Activated CD4-positive, alpha-beta T cell treated with anti-CD3 and anti-CD28 coated beads, Interleukin-2, amount 50 U/mL, for 16 hours (primary cell): ENCODE measurements at places on chromosomes 1 and 21.
A peak's percentile ranks its signal among the peaks of the same experiment; 100 is the strongest.

- no peak for DNase-seq
Observed at GRCh38 chr1:179818743-179819173, 58.8 kb downstream of the TOR1AIP2 start.

- DNase-seq, result no peak
Observed at GRCh38 chr1:88433556-88433955, 250.5 kb upstream of the PKN2 start.

DNA sequence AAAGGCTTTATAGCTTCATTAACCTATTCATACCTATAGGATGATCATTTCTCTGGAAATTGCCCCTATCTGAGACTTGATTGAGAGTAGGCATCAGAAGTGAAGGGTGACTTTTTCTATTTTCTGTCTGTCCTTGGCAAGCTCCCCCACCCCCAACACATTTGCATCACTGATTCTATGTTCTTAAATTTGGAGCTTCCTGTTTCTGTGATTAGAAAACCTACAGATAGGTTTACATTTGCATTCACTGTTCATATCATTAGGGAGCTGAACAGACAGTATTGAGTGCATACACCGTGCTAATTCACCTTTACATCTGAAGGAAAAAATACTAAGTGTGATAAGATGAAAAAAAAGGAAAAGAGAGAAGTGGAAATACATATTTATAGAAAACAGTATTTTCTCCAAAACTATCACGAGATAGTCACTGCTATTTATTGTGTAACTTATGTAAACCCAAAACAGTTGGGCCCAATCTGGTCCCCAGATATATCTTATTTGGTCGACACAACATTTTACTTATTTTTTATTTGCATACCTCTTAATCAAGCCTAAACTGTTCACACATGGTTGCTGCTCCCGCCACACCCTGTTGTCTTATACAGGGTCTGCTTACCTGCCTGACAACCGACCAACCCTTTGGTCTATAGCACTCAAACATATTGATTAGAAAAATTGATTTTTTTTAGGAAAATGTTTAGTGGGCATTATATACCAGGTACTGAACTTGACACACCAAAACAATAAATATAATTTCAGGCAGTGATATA, 218.8 kb downstream of the NTNG1 start:
- DNase-seq, result no peak

DNA sequence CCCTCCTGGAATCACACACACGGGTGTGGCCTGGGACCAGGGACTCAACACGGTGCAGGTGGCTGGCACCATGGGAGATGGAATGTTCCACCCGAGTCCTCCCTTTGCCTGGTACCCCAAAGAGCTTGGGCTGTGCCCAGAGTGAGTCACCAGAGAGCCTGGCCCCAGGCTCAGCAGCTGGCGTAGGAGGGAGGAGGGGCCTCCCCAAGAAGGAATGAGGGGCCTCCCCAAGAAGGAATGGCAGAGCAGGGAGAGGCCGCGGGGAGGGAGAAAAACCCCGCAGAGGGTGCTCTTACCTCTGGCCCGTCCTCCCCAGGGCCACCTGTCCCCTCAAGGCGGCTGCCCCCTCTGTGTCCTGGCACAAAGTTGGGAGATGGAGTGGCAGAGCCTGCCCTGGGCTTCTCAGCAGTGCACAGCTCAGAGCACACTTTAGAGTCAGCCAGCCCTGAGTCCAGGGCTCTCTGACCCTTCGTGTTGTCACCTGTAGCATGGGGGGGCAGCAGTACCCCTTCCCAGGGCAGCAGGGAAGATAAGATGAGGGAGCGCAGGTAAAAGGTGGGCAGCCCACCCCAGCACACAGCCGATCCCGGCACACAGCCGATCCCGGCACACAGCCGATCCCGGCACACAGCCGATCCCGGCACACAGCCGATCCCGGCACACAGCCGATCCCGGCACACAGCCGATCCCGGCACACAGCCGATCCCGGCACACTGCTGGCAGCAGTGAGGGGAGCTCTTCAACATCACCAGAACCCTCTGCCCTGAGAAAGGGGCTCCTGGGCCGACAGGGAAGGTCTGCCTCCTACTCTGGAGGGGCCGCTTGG, 20.2 kb upstream of the KCNAB2 start:
- no peak for DNase-seq

GRCh38 chr1:236457775-236458174, 63.7 kb downstream of the EDARADD start:
- DNase-seq, result peak; percentile 48

DNA sequence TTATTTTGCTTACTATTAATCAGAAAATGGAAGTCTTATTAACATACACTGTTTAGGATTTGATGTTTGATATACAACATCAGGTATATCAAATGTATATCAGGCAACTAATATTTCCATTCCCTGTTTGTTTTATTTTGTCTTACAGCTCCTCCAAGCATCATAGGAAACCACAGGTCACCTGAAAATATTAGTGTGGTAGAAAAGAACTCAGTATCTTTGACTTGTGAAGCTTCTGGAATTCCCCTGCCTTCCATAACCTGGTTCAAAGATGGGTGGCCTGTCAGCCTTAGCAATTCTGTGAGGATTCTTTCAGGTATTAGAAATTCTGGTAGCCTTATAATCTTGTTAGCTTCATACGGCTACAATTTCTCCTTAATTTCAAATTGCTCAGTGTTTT, 318.0 kb downstream of the TPR start:
- DNase-seq, result no peak

- DNase-seq, result no peak
Observed at GRCh38 chr1:155650231-155650757, 38.3 kb downstream of the YY1AP1 start.

DNA sequence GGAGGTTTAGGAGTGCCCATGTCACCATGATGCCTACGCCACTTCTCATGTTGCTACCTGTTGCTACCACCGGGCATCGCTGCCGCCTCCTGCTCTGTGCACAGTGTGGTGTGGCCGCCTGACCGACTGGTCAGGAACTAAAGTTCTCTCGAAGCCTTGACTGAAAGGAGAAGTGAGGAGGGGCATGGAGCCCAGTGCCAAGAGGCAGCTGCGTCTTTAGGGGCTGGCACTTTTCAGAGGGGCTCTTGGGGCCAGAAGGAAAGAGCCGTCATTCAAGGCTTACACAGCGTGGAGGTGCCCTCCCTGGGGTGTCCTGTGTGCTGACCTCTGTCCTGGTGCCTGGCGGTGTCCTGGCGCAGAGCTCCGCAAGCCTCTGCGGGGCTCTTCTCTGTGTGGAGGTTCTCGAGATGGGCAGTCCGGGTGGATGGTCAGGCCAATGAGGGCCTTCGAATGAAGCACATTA, 57.2 kb downstream of the ADARB1 start:
- DNase-seq, result no peak

DNA sequence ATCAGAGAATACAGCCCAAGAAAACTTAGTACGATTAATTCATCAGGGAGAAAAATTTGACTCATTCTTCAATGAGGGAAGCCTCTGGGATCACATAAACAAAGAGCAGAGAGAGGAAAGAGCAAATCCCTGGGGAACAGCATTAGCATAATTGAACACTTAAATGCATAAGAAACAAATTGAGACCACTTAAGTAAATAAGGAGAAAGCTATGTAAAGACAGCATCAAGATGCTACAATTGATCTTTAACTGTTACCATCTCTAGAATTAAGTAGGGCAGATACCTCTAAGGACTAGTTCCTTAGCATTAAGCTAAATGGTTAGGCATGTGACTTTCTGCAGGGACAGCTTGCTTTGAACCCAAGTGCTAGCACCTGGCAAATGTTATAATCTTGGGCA, 265.1 kb upstream of the NEGR1 start:
- DNase-seq, result no peak

DNA sequence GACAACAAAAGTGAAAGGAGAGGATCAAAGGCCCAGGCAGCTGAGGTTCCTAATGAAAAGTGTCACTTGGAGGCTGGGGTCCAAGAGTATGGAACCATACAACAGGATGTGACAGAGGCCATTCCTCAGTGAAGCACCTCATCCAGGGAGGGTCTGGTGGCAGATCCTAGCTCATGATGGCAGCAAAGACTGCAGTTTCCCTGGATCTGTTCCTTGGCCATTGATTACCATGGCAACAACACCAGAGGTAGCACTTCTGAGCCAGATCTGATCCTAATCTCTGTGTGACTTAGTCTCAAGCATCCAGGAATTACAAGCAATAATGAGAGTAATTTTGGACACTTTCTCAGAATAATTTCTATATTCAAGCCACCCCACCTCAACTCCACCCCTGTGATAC, 12.9 kb downstream of the FAM177B start:
- DNase-seq, result no peak

- DNase-seq, result no peak
Observed at GRCh38 chr1:12532405-12533315, 85.3 kb downstream of the DHRS3 start.

DNA sequence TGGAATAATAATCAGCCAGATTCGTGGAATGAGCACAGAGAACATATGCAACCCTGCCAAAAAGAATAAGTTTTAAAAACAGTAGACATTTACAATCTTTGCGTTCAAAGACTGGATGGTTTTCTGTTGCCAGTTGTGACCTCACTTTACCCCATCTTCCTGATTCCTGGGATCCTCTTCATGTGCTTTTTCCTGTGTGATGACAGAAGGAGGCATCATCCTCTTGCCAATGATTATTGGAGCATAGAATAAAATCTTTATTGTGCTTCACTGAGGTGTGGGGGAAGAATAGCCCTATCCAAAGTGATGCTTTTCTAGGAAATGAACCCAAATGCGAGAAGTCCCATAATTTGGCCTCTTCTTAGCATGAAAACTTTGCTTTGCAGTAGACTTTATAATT, 15.0 kb upstream of the BARHL2 start:
- DNase-seq, result no peak

GRCh38 chr1:154759793-154760192, 110.3 kb downstream of the KCNN3 start:
- DNase-seq, result no peak

DNA sequence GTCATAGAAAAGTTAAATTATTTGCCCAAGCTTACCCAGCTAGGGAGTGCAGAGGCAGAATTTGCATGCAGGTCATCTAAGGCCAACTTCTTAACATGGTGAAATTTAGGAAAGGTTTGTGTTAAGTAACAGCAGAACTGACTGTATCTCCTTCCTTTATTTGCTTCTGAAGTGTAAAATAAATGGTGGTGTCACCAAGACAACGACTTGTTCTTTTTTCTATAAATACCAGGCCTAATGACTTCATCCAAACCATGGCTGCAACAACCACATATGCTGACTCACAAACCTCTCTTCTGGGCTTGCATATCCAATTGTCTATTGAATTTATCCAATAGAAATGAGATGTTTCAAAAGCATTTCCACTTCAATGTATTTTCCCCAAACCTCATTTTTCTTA, 19.1 kb downstream of the COL24A1 start:
- DNase-seq, result no peak

DNA sequence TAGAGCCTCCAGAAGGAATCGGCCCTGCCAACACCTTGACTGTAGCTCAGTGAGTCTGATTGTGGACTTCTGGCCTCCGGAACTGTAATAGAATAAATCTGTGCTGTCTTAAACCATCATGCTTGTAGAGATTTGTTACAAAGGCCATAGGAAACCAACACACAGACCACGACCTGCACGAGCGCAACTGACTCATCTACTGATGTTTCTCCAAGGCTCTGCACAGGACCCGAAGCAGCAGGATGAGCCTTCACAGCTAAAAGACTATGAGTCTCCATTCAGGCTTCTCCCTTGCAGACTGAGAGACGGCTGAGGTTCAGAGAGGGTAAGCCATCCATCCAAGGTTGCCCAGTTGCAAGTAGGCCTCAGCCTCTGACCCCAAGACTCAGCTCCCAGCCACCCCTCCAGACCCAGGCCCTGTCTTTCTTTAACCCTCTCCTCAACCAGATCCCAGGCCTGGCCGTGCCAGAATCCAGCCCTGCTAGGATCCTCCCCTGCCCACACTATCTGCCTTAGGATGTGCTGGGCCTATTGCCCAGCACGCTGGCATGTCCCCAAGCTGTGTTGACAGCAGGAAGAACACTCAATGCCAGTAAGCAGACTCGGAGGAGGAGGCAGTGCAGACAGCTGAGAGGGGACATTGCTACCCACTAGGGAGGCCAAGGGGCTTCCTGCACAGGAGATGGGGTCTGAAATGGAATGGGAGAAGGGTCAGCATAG, 109.0 kb downstream of the HMGB4 start:
- no peak for DNase-seq

GRCh38 chr1:210654176-210654981, 325.7 kb downstream of the HHAT start:
- DNase-seq, result no peak

GRCh38 chr1:201763455-201764140, 65.4 kb upstream of the IPO9 start:
- DNase-seq, result no peak

DNA sequence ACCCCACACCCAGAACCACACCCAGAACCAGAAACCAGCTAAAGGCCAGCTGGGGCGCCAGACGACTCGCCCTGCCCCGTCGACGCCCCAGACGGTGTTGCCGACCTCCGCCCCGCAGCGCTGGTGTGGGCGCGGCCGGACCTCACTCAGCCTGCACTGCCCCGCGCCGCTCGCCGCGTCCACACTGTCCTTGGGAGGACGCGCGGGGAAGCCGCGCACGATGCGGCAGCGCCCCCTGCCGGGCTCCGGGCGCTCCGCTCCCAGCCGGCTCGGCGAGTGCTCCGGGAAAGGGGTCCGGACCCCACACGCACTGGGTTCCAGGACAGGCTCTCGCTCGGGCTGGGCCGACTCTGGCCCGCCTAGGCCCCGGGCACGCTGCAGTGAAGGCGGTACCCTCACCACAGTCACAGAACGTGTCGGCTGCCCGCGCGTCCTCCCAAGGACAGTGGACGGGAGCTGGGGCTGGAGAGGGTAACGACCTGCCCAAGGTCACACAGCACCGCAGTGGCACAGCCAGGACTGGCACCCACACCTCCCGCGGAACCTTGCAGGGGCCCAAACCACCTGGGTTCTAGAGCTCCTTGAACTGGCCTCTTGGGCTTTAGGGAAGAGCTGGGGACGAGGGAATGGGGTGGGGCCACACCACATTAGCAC, 90.2 kb downstream of the DMRTA2 start:
- peak; percentile 64 for DNase-seq
